ENCODE measurements at places on chromosomes 1 and 21.

GRCh38 chr1:224054012-224054411 lies 59.9 kb upstream of the FBXO28 start:
- peaks cover 65% of the 10 kb centered on the region for H3K4me1 ChIP-seq
- peak overlapping the region; percentile 42 for H3K27ac ChIP-seq
- no peak for DNase-seq
- H3K36me3 ChIP-seq, result peaks cover 7% of the 10 kb centered on the region

DNA sequence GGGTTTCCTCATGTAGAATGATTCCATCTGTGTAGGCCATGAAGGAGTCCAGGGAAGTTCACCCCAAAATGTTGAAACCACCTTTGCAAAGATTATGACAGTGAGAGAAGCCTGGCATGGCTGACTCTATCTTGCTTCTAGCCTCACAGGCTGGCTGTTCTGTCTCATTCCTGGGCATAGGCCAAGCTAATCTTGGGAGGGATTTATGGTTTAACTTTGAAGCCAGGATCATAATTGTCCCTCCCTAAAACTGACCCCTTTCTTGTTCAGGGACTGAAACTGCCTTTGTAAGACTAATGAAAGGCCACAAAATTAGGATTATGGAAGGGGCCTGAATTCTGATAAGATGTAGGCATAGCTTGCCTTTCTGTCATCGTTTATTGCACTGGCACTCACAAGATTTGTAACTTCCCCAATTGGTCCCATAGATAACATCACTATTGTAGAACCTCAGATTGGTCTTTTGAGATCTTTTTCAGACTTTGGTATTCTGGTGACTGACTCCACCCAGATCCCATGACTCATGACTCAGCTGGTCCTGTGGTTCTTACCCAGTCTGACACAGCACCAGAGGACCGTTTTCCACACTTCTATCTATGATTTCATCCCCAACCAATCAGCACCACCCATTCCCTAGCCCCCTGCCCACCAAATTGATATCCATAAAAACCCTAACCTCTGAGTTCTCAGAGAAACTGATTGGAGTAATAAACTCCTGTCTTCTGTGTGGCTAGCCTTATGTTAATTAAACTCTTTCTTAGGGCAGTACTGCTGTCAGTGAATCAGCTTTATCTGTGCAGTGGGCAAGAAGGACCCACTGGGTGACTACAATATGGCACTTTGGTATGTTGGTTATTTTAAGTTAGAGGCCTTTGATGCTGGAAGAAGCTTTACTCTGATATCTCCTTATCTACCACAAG lies 13.6 kb upstream of the LAMTOR5 start:
- no peaks in the 10 kb centered on the region for H3K36me3 ChIP-seq
- H3K27ac ChIP-seq, result no peak overlapping the region
- H3K4me3 ChIP-seq, result no peak overlapping the region
- peaks cover 47% of the 10 kb centered on the region for H3K27me3 ChIP-seq

DNA sequence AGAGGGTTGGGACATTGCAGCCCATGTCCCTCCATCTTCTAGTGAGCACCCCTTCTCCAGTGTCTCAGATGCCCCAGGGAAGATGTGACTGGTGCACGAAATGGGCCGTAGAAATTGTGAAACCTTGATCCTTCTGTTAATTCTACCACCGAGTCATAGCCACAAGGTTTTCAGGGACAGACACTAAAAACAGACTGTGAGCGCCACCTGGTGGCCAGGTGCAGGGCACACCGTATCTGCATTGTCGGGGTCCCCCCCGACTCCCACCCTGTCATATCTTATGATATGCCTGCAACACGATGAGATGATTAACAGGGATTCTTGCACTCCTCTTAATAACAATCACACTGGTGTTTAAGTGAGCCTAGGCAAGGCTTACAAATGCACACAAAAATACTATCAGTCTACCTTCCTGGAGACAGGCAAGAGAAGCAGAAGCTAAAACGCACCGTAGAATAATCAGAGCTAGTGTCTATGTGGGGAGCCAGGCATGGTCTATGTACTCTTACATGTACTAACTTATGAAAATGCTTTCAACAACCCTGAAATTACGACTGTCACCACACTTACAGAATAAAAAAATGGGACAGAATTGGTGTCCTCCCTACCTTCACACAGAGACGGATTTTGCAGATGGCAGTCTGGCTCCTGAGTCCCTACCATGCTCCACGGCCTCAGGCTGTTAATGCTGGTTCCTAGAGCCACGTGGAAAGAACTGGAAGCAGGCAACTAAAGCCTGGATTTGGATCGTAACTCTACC lies 57.9 kb downstream of the FHAD1 start:
- no peak overlapping the region for H3K4me3 ChIP-seq
- peak; percentile 25 for DNase-seq
- peaks cover 6% of the 10 kb centered on the region for H3K4me1 ChIP-seq

DNA sequence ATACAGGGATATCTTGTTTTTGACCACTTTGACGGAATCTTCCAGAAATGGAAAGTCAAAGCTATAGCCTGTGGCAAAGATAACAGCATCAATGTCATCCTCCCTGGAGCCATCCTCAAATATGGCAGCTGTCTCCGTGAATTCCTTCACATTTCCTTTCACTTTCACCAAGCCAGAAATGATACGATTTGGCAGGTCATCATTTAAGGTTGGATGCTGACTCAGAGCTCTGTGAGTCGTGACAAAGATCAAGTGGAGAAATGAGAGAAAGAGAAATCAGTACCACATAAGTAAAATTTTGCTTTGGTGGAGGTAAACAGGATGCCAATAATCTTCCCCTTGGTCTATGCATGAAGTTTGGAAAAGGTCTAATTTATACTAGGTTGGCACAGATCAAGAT lies 23.9 kb downstream of the FMO5 start:
- H3K27ac ChIP-seq, result no peak overlapping the region
- H3K36me3 ChIP-seq, result no peaks in the 10 kb centered on the region
- H3K27me3 ChIP-seq, result no peaks in the 10 kb centered on the region
- H3K4me3 ChIP-seq, result no peak overlapping the region
- peaks cover 6% of the 10 kb centered on the region for H3K4me1 ChIP-seq
- DNase-seq, result no peak

Data from HFFc6 (cell line).